GF-D8 (cell line): ENCODE measurements at places on chromosomes 6 and 20.
A peak's percentile ranks its signal among the peaks of the same experiment; 100 is the strongest.

DNA sequence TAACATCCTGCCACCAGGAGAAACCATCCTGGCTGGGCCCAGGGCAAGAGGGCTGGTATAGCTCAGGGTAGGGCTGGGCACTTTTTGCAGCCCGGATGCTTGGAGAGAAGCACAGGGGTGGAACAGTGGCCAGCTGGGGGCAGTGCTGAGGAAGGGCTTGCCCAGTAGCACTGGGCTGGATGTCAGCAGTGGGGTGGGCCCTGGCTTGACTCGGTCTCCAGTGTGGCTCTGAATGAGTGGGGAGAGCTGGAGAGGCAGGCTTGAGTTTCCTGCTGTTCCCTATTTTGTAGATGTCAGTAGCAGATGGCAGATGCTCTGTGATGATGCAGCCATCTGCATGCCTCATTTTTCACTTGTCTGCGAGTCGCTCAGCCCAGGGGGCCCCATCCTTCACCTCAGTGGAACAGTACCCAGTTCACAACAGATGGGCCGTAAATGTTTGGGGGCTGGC is 56.3 kb upstream of the TULP1 start:
- no peak for DNase-seq

DNA sequence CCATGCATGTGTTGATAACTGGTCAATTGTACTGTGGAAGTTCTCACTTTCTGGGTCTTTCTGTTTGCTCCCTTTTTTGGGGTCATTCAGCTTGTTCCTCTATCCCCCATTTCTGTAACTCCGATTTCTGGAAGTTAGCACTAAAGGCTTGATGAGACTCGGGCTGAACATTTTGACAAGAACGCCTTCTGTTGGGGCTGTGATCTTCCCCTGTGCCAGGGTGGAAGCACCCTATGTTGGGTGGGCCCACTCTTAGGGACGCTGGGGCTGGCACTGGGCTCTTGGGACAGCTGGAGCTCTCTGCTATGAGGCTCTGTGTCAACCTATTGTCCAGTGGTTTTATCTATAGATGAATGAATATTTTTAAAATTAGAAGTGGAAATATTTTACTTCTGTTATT is 60.1 kb upstream of the FRMD1 start:
- DNase-seq = no peak

- no peak for DNase-seq
These were observed 49.2 kb downstream of the RNGTT start for GRCh38 chr6:88914180-88914579.

- DNase-seq = no peak
These were observed 509.8 kb downstream of the EPM2A start for GRCh38 chr6:145225500-145225899.

- no peak for DNase-seq
These were observed 229.7 kb upstream of the MOCS1 start for GRCh38 chr6:40163924-40164323.

DNA sequence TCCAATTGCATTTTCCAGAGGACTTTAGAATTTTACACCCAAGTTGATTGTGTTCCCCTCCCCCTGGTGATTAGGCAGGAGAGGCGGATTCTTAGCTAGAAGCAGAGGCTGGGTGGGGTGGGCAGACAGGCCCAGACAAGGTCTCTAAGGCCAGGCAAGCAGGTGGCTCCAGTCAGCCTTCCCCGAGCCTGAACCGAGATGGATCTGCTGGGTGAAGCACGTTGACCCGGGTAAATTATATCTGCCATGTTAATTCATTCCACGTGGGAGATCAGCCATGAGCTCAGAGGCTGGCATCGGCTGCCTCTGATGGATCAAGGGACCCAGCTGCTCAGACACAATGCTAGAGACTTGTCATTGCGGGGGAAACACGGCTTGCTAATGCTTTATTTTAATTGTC is 159.5 kb upstream of the MAFB start:
- DNase-seq = no peak

DNA sequence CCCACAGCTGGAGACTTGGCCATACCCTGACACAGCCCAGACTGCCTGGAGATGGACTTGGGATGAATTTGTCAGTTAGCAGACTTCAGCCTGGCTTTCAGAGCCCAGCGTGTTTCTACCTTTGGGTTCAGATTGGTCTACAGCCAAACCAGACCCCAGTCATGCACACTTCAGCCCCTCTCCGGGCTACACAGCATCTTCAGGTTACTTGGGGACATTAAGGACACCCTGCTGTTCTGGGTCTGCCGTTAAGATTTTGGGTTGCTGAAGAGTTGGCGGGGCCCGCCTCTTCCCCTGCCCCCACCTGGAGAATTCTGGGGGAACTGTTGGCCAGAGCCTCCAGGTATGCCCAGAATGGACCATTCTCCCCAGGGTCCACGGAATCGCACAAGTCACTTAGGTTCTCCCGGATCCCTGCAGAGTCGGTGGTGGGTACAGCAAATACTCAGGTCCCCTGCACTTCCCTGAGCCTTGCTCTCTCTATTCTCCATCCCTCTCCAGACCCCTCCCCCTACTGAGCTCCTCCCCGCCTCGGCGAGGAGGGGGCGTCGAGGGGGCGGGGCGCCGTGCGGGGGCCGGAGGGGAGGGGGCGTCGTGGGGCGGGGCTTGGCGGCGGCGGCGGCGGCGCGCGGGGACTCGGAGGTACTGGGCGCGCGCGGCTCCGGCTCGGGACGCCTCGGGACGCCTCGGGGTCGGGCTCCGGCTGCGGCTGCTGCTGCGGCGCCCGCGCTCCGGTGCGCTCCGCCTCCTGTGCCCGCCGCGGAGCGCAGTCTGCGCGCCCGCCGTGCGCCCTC is at the start of gene PTK7:
Gene PTK7 (plus strand): TSS at position 645 of the 794 bp plus-strand sequence. CDS start 175 bp downstream, outside the sequence.
- no peak for DNase-seq

- DNase-seq = no peak
These were observed 3.5 kb downstream of the STAU1 start for GRCh38 chr20:49184691-49185070.

- DNase-seq = no peak
These were observed 73.1 kb downstream of the QKI start for GRCh38 chr6:163487606-163488005.

- no peak for DNase-seq
These were observed 24.5 kb downstream of the DHX35 start for GRCh38 chr20:38986663-38987062.

DNA sequence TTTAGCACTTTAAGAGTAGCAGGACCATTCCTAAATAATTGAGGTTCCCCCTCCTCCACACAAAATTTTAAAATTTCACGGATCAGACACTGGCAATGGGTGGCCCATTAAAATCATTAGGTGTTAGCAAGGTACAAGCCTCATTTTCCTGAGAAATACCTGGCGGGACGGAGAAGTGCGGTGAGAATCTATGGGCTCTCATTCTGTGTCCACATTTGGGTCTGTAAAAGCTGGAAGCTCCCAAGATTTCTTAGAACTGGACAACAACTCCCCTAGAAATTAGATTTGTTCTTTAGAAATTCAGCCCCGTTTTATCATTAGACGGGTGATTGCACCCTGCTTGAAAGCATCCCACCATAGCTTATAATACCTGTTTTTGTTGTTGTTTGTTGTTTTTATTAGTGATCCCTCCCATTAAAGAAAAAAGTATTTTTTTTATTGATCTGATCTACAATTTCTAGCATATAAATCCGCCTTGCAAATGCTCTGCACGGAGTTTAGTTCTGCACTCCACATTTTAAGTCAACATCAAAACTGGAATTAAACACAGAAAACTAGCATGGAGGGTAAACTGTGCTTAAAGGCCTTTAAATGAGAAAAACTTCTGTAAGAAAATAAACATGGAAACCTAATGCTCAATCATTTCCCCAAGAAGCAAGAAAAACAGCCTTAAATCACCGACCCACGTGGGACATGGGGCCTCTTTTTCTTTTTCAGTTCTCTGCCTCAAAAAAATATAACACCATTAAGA is 5.7 kb downstream of the SIM1 start:
- no peak for DNase-seq

DNA sequence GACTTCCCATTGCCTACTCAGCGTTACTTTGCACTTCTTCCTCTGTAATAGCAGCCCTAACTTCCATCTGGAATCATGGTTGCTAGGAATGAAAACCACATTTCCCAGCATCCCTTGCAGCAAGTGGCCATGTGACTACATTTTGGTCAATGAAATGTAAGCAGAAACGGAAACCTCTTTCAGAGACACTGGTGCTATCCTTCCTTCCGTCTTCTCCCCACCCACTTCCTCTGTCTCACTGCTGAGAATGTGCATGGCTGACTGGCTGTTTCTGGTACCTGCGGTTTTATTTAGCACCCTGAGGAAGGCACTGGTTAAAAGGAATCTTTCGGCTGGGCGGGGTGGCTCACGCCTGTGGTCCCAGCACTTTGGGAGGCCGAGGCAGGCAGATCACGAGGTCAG is 107.4 kb downstream of the SCML4 start:
- DNase-seq = peak; percentile 49

GRCh38 chr6:34182751-34183531 is 37.1 kb upstream of the GRM4 start:
- DNase-seq = peak; percentile 86

DNA sequence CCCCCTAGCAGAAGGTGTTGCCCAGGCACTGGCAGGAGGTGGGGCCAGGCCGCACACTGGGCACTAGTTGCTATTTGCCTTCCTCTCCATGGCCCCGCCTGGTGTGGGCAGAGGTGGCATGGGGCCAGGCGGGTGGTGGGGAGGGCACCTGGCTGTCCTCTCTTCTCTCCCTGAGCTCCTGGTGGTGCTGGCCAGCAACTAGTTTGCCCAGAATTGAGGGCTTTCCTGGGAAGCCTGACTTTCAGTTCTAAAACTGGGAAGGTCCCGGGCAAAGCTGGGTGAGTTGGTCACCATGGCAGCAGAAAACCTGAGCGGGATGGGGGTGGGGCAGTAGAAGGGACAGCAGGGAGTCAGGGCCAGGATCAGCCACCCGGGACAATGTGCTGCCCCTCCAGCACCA is 48.2 kb downstream of the RBM38 start:
- no peak for DNase-seq

DNA sequence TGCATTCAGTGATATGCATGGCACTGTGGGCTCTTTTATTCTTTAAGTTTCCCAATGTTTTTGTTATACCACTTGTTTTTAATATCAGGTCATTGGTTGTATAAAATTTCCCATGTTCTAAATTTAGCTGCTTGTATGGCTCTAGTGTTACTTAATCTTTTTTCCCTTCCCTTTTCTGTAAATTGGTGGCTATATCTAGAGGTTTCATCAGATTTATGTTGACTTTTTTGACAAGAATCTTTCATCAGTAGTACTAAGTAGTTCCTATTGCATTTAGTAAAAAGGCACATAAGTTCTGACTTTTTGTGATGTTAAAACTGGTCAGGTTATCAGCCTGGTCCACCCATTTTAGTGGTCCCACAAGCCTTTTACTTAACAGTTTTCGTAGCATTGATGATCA is 51.1 kb downstream of the MMS22L start:
- DNase-seq = peak; percentile 31

GRCh38 chr20:62516338-62516737 is 40.5 kb upstream of the GATA5 start:
- no peak for DNase-seq

GRCh38 chr6:12189661-12190060 is 100.5 kb upstream of the EDN1 start:
- no peak for DNase-seq

DNA sequence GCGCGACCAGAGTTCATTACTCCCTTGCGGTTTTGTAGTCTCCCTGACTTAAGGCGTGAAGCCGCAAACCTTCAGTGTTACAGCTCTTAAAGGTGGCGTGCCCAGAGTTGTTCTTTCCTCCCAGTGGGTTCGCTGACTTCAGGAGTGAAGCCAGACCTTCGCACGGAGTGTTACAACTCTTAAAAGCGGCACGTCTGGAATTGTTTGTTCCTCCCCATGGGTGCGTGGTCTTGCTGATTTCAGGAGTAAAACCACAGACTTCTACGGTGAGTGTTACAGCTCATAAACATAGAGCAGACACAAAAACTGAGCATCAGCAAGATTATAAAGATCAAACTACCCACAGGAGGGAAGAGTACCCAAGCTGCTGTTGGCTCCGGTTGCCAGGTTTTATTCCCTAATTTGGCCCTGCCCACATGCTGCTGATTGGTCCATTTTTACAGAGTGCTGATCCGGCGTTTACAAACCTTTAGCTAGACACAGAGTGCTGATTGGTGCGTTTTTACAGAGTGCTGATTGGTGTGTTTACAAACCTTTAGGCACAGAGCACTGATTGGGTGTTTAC is 10.4 kb downstream of the TMEM14C start:
- no peak for DNase-seq

DNA sequence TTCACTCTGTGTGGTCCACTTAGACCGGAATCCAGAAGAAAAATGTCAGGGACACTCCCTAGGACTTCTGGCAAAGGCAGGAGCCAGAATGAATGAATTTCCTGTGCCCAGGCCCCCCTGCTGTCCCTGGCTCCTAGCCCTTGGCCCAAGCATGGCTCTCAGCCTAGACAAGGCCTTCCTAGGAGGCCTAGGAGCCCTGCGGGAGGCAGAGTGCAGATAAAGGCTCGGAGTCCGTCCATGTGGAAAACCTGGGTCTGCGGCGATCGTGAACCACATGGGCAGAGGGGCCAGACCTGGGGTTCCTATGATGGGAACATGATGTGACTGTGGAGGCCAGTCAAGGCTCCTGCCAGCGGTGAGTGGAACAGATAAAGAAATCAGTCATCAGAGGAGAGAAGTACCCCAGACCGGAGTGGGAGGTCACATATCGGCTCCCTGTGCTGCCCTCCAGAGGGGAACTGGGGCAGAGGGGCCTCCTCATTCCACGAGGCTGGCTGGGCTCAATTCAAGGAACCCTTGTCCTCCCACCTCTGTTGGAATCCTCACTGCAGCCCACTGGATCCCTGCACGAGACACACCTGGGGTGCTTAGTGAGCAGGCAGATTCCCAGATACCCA is 5.9 kb upstream of the VSTM2L start:
- no peak for DNase-seq

- DNase-seq = no peak
These were observed 116.4 kb upstream of the POU3F2 start for GRCh38 chr6:98717988-98718387.

DNA sequence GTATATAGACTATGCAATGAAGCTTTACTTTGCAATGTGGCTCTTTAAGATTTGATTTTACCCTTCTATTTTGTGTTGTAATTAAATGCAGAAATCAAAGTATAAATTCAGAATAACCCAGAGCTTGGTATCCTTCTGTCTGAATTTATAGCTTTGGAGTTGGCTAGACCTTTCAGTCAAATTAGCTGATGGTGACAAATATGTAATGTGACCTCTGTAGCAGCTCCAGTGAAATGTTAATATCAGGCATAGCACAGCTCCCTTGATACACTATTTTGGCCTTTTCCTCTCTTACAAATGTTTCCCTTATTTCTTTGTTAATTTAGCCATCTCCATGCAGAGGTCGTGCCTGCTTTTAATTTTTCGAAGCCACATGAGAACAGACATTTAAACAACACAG is 11.1 kb downstream of the CBFA2T2 start:
- DNase-seq = no peak

DNA sequence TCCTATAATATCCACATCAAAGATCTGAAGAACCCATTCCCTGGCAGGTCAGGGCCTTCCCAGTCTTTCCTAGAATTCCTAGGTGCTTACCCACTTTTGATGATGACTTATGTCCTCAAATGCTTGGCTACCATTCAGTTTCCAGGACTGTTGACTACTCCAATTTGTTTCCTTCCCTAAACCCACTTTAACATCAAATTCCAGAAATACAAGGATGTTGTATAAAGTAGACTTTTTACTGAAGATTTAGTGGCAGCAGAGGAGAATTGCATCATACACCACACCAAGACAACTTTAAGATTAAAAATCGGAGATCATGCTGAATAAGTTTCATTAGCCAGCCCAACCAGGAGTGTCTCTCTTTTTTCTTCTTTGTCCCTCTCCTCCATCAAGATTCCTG is 203.3 kb upstream of the LAMP5 start:
- DNase-seq = no peak
